ENCODE measurements at places on chromosomes 12 and 14.

- no peak for DNase-seq
Measured at GRCh38 chr14:56585461-56586084, 6.0 kb downstream of the TMEM260 start.

GRCh38 chr12:91009319-91009950 is 4.7 kb upstream of the EPYC start:
- no peak for DNase-seq

DNA sequence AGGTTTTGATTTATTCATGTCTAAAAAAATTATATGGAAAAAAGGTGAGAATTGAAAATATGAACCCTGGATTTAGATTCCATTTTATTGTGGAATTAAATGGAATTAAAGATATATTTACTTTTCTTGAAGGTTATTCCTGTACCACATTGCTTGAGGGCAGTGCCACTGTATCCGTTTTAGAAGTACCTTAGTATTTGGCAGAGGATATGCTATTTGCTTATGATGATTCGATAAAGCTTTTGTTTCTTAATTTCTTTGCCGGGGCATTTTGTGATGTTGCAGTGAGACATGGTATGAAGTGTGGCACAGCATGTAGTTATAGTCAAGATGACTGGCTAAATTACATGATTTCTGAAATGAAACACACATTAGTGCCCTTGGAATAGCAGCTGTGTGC is 7.6 kb downstream of the TMTC2 start:
- DNase-seq, result no peak

GRCh38 chr12:132723015-132723763 is 12.5 kb downstream of the PGAM5 start:
- peak; percentile 55 for DNase-seq

GRCh38 chr12:89707703-89708564 is 704 bp downstream of the ATP2B1 start:
- peak; percentile 81 for DNase-seq
